Cerebellar nuclear complex (tissue), 1 donor: ENCODE measurements at places on chromosomes 11 and 22.
A peak's percentile ranks its signal among the peaks of the same experiment; 100 is the strongest.

- peak; percentile 87 for DNase-seq
Observed at GRCh38 chr11:111911563-111912401, at the start of gene CRYAB. Gene CRYAB, minus strand, starts transcription at chr11:111911770. Its CDS starts 46 bp downstream, at chr11:111911724.

GRCh38 chr11:75421035-75421602, 11.9 kb downstream of the KLHL35 start:
- no peak for DNase-seq

- DNase-seq, result no peak
Observed at GRCh38 chr22:28791841-28792490, 8.4 kb downstream of the XBP1 start.

DNA sequence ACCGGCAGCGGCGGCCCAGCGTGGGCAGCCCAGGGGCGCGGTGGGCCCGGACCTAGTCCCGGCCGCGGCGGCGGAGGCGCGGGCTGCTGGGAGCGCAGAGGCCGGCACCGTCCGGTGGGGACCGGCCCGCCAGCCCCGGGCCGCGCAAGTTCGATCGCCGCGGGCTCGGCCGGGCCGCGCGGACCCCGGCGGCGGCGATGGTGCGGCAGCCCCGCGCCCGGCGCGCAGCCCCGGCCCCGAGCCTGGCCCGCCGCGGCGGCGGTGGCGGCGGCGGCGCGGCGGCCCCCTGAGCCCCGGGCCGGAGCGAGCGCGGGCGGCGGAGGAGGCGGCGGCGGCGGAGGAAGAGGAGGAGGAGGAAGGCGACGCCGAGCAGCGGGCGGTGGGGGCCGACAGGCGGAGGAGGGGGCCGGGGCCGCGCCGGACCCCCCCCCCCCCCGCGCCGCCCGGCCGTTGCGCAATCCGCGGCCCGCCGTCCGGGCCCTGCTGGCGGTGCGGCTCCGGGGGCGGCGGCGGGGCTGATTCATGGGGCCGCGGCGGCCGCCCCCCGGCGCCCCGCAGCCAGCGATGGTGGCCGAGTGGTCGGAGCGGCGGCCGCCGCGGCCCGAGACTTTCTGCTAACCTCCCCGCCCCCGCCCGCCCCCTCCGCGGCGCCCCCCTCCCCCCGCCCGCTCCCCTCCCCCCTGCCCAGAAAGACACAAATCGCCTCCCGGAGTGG, 1251.9 kb downstream of the BRD1 start:
- DNase-seq, result no peak

- no peak for DNase-seq
Observed at GRCh38 chr11:15672825-15673224, 558.1 kb downstream of the INSC start.

GRCh38 chr11:131661132-131661531, 290.7 kb downstream of the NTM start:
- no peak for DNase-seq

DNA sequence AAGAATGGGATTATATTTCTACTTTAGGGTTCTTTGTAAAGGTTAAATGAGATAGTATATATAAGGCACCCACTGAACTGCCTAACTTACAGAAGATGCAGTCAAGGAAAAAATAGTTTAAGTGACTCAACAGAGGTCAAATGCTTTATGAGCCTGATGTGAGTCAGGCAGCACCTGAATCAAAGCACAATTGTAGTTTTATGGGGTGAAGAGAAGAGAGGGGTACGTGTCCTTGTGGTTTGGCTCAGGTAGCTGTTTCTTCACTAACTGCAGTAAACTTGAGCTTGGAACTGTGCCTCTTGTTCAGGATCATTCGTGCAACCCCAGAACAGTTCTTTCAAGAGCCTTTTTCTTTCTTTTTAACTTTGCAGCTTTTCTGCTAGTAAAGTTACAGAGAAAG, 125.2 kb upstream of the SPON1 start:
- no peak for DNase-seq

DNA sequence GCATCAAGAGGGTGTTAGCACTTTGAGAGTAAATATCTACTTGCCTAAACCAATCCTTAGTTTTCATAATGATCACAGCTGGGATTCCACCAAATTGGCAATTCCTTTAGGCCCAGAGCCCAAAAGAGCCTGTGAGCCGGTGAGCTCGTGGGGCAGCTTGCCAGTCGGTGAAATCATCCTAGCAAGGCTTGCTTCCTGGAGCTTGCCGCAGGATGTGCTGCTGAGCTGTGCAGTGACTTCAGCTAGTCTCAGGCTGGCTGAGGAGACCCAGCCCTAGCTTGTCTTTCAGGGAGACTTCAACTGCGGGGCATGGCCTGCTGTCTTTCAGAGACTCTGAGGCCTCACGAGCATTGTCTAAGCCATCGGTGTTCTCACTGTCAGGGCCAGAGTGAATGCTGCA, 73.6 kb upstream of the SUSD2 start:
- DNase-seq, result peak; percentile 80

GRCh38 chr11:61827571-61828378, at the start of gene FADS2:
Gene FADS2, plus strand, starts transcription at chr11:61828300. Its CDS starts 91 bp downstream, at chr11:61828391.
- peak; percentile 56 for DNase-seq

- no peak for DNase-seq
Observed at GRCh38 chr22:45910928-45911467, 66.0 kb downstream of the WNT7B start.

DNA sequence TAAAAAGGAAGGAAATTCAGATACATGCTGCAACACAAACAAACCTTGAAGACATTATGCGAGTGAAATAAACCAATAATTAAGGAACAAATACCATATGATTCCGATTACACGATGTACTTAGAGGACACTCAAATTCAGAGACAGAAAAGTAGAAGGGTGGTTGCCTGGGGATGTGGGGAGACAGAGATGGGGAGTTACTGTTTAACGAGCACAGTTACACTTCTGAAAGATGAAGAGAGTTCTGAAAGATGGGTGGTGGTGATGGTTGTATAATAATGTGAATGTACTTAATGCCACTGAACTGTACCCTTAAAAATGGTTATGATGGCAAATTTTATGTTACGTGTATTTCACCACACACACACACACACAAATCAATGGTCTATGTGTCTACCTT, 14.7 kb downstream of the ZBTB44 start:
- no peak for DNase-seq

GRCh38 chr11:7555052-7555699, 41.4 kb downstream of the PPFIBP2 start:
- no peak for DNase-seq

DNA sequence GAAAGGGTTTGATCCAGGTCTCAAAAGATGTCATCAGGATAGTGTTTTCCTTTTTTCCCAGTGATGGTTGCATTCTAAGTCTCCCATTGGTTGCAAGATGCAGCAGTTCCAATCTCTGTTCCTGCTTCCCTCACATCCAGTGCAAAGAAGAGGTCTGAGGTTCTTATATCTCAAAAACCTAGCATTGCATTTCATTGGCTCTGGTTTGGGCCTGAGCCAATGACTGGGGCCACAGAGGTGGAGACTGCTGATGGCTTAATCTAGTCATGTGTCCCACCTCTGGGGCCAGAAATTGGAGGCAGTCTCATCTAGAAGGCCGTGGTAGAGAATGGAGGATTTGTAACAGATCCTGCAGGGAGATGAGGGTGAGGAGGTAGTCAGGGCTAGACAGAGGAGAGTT, 13.2 kb upstream of the MICAL2 start:
- DNase-seq, result no peak

DNA sequence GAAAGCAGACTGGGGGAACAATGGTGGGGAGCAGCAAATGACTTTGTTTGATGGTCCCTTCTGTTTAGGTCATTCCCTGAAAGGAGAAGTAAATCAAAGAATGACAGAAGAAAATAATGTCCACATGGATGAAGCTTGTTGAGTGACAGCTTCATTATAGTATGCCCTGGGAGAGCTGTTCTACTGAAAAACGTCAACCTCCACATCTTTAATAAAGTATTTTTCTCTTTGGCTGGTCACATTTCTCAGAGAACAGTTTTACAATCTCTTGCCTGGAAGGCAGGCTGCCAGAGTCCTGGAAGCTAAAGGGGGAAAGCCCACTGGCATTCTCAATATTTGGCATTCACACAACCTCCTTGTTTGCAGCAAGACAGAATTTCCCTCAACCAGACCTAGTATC, 287.9 kb downstream of the SWAP70 start:
- no peak for DNase-seq

GRCh38 chr11:96130061-96130620, 206.2 kb upstream of the MTMR2 start:
- DNase-seq, result no peak

DNA sequence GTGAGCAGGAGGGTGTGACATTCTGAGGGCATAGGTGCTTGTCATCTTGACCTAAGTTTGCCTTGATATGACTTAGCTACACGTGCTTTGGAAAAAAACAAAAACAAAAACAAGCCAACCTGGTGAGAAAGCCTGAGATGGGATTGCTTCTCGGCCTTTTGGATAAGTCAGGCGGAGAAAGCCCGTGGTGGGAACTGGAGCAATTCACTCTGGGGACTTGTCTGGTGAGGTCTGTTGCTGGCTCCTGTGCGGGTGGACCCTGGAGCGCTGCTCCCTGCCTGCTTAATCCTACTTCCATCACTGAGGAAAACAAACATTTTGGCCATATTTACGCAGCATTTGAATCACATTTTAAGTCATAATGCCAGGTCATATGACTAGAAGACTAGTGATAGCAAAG, 100.3 kb downstream of the SNX19 start:
- no peak for DNase-seq

DNA sequence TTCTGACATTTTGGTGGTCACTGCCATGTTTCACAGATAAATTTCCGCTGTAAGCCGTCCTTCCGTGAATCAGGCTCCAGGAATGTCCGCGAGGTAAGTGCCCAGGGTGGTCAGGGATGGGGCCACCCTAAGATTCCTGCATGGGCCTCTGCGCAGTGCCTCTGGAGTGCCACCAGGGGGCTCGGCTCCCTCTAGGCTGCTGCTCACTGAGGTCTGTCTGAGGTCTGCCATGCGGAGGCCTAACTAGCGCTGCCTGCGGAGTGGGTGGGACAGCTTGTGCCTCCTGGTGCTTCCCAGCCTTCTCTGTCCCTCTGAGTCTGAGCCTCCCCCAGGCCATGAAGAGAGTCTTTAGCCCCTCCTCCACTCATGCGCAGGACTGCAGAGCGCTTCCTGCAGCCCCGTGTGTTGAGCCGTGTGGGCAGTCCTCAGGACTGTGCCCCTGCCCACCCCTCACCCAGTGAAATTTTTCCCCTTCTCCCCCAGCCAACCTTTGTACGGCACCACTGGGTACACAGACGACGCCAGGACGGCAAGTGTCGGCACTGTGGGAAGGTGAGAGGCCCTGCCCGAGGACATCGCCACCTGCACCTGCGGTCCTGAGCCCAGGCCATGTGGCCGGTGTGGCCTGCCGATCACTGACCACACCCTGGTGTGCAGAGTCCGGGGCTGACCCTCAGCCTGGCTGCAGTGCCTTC, 11.9 kb upstream of the MDK start:
- DNase-seq, result no peak

GRCh38 chr11:45158891-45159605, 12.6 kb downstream of the PRDM11 start:
- DNase-seq, result no peak

DNA sequence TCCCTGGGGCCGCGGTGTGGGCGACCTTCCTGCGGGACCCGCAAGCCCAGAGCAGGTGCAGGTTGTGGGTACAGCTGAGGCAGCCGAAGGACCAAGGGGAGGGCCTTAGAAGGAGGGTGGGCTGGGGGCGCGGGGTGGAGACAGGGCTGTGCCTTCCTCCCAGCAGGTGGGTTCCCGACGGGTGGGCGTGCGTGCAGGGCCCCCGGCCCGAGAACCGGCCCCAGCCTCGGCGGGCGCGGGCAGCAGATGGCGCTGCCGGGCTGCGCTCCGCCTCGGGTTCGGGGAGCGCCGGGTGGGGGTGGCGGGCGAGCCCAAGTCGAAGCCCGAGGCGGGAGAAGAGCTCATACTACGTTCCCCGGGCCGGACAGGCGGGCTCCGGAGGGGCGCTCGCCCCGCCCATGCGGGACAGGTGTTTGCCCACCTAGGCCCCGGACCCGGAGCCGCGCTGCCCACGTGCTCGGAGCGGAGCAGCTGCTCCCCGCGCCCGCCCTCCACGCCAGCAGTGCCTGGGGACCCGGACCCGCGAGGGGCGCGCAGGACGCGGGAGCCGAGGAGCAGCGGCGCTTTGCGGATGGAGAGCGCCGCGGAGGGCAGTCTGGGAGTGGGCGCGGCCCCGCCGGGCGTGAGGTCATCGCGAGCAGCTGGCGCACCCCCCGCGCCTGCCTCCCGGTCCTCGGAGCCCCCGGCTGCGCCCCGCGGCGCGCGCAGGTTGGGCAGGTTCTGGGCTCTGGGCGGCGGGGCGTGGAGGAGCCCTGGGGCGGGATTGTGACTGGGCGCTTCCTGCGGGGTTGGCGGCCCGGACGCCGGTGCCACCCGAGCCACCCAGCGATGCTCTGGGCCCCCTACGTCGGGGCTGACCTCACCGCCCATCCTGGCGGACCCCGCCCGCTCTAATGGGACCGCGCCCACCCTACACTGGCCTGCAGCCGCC, 25.3 kb downstream of the DUSP8 start:
- DNase-seq, result no peak

DNA sequence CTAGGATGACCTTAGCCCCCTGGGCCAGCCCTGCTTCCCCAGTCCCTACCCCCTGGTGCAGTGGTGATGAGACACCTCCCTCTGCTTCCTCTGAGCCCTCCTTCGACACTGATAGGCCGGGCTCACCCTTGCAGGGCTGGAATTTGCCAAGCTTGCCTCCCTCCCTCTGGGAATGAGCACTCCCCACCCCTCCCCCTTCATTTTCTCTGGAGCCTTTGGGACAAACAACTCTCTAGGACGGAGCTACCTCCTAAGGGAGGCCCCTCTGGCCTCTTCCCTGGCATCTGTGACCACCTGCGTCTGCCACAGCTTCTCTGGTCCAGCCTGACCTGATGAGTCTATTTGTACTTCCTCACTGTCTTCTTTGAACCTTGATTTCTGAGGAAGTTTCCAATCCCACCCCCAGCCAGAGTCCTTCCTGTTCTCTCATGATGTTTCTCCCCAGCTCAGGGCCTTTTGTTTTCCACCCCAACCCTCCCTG, 53.3 kb upstream of the ADA2 start:
- DNase-seq, result no peak

GRCh38 chr11:117869604-117870003, 6.9 kb downstream of the FXYD6 start:
- DNase-seq, result no peak

DNA sequence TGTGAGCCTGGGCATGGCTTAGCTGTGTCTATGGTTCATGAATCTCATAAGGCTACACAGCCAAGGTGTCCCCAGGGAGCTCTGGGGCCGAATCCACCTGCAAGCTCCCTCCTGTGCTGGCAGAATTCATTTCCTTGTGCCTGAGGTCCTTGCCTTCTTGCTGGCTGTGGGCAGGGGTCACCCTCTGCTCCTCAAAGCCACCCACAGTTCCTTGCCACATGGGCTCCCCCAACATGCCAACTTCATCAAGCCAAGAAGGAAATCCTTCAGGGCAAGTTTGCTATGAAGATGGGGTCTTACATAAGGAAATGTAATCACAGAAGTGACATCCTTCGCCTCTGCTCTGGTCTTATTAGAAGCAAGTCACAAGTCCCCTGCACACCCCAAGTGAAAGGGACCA, 24.8 kb downstream of the LARGE1 start:
- no peak for DNase-seq
